ENCODE measurements at places on chromosomes 3 and 15.
A peak's percentile ranks its signal among the peaks of the same experiment; 100 is the strongest.

DNA sequence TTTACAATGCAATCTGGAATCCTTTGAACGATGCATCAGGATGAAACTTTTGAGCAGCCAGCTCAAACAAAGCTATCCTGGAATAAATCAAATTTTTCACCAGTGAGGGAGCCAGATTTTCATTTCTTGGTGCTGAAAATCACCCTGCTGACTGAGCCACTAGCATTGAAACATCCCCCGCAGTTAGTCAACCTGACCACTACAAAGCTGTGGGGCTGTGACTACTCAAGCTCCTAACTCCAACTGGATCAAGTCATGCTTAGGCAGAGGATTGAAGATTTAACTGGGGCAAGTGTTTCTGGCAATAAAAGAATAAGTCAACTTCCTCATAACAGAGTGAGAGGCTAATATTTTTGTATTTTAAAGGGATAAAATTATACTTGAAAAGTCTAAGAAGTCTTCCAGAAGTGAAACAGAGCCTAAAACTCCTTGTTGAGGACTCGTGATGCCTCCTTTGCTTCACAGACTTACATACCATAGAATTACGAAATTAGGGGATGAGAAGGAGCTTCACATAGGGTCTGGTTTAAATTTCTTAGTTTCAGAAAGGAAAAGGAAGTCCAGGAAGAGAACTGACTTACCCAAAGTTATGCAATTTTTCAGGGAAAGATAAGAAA, 177.8 kb downstream of the SERPINI1 start:
- DNase-seq, result no peak

DNA sequence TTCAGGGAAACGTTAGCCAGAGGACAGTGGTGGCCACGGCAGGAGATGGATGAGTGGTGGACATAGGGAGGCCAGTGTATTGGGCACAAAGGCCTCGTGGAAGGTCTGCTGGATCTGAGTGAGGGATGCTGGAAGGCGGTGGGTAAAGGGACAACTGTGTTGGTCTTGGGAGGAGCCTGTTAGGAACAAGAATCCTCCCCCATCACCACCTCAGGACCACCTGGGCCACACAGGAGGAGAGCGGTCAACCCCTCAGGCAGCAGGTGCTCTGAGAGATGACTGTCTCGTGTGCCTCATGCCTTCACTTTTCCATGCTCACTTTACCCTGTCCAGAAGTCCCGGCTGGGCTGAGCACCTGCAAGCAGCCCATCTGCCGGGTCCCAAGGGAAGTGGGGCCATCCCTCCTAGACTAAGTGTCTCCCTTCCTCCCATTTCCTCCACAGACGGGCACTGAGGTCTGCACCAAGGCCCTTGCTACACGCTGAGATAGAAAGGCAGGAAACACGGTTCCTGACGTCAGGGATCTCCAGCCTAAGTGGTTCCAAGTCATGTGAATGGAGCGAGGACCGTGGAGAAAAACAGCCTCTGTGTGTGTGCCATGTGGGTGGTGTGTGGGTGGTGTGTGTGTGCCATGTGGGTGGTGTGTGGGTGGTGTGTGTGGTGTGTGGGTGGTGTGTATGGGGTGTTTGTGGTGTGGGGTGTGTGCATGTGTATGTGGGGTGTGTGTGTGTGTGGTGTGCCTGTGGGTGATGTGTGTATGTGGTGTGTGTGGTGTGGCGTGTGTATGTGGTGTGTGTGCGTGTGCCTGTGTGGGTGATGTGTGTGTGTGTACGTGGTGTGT, 47.8 kb upstream of the CTSH start:
- no peak for DNase-seq

- DNase-seq, result no peak
Observed at GRCh38 chr15:29048011-29048410, 162.2 kb downstream of the APBA2 start.

GRCh38 chr15:98785807-98786621, 137.7 kb downstream of the IGF1R start:
- no peak for DNase-seq

DNA sequence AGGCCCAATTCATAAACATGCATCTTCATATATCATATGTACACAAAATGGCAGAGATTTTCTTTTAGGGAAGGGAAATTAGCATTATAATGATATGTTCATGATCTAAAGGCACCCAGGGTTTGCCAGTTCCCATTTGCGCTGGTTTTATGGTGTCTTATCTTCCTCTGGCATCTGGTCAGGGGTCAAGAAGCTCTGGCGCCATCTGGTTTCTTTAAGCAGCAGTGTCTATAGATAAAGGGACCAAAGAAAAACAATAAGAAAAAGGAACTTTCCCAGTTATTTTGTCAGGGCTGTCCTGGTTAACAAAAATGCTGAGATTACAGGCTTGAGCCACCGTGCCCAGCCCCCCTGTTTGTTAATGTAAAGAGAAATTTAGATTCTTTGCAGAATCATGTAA, 3.3 kb upstream of the DCP1A start:
- peak; percentile 62 for DNase-seq

- no peak for DNase-seq
Observed at GRCh38 chr3:99716463-99716995, 78.1 kb downstream of the COL8A1 start.

DNA sequence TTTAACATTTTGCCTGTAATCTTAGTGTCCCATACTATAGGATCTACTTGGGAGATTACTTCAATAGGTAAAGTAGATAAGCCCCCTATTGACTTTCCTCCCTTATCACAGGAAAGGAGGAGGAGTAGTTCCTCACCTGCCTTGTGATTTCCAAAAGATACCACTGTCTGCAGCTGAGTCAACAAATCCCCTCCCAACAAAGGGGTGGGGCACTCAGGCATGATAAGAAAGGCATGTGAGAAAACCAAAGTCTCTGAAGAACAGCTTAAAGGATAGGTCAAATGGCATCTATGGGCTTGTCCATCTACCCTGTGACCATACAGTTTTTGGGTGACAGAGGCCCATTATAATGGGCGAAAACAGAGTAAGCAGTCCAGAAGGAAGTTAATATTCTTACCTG, 71.3 kb upstream of the WNT7A start:
- no peak for DNase-seq

DNA sequence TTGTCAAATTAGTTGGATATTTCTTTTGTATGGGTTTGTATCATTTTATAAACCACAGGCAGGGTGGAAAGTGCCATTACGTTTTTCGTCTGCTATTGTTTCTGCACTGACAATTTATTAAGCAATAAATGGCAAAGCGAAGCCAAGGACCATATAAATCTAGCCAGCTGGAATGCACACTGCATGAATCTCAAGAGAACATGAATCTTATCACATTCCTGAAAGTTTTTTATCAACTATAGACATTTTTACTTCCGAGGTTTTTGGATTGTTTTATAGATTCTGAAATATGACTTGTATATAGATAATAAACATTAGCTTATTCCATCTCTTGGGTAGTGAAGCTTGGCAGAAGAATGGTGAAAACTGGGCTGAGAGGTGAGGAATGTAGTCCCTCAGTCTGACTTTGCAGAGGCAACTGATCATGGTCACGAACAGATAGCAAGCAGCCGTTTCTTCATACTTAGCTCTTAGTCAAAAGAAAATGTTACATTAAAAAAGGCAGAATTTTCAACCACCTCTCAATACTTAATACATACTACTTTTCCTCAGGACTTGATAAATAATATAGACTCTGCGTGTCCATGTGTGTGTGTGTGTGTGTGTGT, 102.7 kb downstream of the OSBPL10 start:
- DNase-seq, result peak; percentile 65

DNA sequence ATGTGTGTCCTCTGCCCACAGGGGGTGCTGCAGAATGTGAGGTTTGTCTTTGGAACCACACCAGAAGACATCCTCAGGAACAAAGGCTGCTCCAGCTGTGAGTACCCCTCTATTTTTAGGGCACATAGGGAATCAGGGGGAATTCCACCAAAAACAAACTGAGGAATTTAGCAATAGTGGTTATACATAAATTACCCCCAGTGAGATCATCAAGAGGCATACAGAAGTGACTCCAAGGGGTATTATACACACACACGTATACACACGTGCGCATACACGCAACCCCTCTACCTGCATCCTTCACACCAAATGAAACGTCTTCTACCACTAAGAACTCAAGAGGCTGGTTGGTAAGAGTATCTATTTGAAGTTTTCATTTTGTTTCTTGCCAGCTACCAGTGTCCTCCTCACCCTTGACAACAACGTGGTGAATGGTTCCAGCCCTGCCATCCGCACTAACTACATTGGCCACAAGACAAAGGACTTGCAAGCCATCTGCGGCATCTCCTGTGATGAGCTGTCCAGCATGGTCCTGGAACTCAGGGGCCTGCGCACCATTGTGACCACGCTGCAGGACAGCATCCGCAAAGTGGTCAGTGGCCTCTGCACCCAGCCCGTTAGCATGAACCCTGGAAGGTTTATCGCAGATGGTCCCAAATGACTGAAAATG, 2.9 kb downstream of the THBS1 start:
- no peak for DNase-seq

DNA sequence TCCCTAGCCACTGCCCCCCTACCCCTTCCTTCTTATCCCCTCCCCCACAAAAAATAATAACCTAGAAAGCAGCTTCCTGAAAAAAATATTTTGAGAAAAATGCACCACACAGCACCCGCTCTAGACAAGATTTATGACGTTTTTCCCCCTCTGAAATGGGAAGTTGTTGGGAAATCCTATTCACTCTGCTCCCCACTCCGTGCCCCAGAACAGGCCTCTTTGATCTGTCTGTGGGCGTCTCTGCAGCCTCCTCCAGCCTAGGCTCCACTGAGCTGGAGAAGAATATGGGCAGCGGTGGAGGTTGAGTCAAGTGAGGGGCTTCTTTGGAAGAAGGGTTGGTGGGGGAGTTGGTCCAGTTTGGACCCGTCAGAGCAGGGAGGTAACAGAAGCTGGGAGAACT, 28.5 kb upstream of the POLG start:
- DNase-seq, result no peak

DNA sequence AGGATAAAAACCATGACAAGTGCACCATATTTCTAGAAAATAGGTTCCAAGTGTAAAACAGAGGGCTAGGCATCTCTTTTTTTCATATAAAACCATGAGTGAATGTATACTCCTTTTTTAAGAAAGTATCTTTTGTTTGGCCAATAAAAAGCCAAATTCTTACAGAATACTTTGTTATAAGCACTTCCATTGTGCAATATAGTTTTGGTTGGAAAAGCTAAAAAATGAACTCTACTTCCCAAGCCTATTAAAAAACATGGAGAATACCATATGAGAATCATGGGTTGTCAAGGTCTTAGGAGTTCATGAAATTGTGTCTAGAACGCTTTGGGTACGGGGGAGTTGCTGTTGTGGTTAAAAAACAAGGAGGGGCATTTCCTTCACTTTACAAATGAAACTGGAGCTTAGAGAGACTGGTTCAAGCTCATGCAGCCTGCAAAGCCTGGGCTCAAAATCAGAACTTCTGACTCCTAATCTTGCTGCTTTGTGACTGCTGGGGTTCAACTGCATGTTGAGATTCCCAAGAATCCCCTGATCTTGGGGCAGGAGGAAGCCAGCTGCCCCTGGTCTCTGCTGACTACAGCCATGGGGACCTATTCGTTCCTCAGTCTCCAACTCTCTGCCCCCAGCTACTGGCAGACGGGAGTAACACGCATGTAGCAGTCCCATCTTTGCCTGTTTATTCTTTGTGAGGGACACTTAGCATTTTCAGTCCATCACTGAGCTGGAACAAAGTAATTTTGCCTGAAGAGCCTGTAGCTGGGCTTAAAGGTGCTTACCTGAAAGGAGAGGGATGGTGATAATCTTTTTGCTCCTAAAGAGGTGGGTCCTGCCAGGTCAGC, 229.1 kb downstream of the CHST2 start:
- DNase-seq, result no peak

Data from lung (tissue), 17 donors.